ENCODE measurements at places on chromosomes 3 and 15.
A peak's percentile ranks its signal among the peaks of the same experiment; 100 is the strongest.

DNA sequence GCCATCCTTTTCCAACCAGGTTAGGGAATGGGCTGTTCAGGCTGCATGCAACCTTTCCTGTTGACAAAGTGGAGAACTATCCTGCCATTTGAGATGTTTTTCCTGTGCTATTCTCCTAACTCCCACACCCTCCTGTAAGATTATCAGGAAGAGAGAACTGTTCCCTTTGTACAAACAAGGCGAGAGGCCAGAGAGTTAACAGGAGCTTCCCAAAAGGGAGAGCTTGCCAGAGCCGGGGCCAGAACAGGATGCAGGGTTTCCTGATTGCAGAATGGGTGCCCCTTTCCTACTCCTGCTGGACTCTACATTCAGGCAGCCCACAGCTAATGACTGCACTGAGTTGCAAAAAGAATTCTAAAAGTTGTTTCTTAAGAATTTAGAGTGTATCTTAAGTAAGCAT is 17.1 kb downstream of the PML start:
- no peak for DNase-seq

GRCh38 chr3:195033531-195034091 is 237.3 kb downstream of the XXYLT1 start:
- DNase-seq = no peak

- DNase-seq = peak; percentile 60
These were observed 13.5 kb upstream of the ZFYVE19 start for GRCh38 chr15:40793216-40793989.

DNA sequence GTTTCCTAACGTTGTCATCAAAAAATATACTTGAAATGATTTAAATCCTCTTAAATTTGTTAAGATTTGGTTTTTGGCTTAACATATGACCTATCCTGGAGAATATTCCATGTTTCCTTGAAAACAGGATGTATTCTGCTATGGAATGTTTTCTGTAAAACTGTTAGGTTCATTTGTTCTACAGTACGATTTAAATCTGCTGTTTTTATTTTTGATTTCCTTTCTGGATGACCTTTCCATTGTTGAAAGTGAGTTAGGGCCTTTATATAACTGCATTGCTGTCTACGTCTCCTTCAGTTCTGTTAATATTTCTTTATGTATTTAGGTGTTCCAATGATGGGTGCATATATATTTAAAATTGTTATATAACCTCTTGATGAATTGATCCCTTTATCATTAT is 465.3 kb upstream of the ALCAM start:
- DNase-seq = no peak

GRCh38 chr3:56205406-56205805 is 262.9 kb downstream of the ERC2 start:
- DNase-seq = no peak

DNA sequence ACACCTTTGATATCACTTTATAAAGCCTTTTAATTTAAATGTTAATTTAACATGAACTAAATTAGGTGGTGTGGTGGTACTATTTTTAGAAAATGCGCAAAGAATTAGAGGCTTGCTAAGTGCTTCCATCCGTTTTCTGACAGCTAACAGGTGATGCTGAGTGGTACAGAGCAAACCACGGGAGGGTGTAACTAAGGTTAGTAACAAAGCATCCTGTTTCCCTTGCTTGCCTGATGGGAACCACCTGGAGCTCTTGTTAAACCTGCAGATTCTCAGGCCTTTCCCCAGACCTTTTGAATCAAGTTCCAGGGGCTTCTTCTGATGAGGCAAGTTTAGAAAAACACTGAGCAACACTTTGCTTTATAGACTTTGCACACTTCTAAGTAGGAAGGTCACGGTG is 101.0 kb downstream of the ATG7 start:
- no peak for DNase-seq

Data from hematopoietic multipotent progenitor cell treated with erythropoietin and hydrocortisone succinate and interleukin-3 and kit ligand, for 8 days (in vitro differentiated cells).